ENCODE measurements at places on chromosomes 13 and 19.

DNA sequence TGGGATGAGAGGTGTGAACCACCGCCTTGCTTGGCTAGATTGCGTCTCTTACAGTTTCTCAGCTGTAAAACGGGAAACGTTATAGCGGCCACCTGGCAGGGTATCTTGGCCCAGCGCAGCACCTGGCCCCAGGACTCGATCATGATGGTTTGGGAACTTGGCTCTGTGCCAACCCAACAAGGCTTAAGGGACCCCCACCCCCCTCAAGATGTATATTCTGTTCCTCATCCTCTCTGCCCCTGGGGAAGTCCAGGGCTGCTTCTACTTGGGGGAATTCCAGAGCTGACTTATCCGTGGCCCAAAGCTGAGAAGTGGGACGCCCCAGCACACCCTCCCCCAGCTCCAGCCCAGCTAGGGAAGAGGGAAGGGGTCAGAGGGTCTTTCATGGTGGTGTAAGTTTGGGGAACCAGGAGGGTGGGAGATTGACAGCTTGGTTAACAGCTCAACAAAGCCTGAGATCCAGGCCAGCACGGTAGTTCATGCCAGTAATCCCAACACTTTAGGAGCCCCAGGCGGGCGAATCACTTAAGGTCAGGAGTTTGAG lies 695 bp downstream of the ICAM1 start:
- DNase-seq, result no peak

DNA sequence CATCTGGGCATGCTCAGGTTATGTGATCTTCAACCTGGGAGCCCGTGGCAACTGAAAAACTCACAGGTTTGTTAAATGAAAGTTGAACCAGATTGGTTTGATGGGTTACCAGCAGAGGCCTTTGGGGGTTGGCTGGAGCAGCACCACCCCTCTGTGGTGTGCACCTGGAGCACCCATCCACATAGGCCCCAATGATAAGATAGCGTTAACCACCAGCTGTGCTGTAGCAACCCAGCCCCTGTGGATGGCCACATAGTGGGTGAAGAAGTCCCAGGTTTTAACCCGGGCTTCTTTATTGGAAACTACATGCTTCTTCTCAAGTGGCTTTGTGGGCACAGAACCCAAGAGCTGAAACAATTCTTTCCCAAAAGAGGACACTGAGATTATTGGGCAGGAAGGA lies 22.6 kb upstream of the MTIF3 start:
- no peak for DNase-seq

DNA sequence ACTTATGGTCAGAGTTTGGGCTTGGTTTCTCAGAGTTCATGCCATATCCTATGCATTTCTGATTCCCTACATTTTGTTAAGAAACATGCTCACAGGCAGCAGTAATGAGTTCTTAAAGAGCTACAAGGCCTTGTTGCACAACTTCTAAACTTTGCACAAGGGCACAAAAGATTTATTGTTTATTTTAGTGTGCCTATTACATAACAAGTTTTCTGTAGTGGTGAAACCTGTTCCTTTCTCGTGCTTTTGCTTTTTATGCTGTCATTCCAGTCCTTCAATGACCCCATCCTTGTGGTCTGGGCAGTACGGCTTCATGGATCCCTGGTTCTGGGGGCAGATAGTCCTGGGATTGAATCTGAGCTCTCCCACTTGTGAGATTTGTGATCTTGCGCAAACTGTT lies 17.8 kb downstream of the ZNF507 start:
- peak; percentile 91 for DNase-seq

GRCh38 chr13:59755632-59756290 lies 408.0 kb downstream of the DIAPH3 start:
- no peak for DNase-seq

All from amniotic epithelial cell (primary cell).